ENCODE measurements at places on chromosomes 12 and 14.

DNA sequence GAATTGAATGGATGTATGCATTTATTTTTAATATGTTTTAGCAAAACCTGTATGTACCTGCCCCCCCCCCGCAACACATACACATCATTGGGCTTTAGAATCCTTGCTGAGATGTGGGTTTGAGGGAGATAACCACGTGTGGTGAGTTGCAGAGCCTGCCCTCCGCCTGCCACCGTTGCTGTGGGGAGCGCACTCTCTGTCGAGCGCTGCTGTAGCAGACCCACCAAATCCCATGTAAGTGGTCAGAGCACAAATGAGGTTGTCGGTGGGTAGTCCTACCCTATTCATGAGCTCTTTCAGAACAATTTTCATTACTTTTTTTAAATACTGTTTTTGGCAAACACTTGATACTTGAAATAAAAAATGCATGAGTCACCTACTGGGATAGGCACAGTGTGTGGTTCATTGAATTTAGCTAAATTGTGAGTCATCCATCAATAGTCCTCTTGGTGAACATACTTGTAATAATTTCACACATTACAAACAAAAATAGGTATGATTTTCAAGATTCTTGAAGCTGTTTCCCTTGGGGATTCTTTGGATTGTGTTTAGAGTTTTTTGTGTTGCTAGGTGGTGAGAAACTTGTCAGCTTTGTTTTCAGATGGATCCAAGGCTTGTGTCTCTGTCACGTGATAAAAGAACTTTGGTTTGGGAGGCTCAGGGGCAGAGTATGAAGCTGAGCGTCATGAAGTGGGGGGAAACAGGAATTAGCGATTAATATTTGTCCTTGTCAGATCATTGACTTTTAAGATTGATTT is 107.6 kb downstream of the PTCSC3 start:
- no peak for DNase-seq

DNA sequence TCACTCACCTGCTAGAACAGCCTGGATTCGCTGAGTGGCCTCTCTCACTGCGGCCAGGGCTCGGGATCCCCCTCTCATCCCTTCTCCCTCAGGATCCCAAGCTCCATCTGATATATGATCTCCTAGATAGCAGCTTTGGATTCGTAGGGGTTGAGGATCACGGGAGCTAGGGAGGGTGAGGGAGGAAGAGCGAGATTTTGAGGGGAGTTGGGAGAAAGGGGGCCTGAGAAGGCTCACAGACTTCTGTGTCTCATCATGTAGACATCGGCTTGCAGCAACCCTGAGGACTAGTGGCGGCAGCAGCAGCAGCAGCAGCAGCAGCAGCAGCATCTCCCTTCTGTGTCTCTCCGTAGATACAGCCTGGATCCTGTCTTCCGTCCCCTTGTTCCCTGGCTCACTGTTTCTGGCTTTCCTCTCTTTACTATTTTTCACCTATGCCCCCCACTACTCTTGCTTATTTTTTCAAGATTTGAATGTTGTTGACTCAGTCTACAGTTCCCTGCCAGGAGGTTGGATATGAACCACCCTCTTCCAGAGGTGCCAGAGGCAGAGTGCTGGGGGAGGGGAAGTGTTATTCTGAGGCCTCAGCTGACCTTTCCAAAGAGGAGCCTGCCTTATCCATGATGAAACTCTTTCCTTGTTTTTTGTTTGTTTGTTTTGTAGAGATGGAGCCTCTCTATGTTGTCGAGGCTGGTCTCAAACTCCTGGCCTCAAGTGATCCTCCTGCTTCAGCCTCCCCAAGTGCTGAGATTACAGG is at the start of gene CIROP:
Gene CIROP, minus strand, starts transcription at position 399 of the 757 bp plus-strand sequence. Its CDS starts 69 bp downstream, at position 330.
- DNase-seq: no peak

GRCh38 chr12:113208041-113208934 is 13.0 kb upstream of the TPCN1 start:
- no peak for DNase-seq

DNA sequence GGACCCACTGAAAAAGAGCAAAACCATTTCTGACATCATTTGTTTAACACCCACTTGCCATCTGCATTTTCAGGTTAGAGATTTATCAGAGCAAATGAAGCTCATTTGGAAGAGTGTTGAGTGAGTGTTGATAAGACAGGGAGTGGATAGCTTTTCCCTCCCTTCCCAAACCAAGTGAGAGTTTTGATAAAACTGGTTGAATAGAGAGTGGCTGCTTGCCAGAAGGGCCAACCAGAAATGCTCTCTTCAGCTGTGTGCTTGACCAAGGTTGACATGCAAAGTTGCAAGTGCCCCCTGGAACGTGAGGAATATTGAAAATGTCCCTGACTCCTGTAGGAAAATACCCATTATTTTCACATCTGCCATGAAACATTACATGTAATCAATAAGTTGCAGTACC is 1487.0 kb upstream of the FLRT2 start:
- DNase-seq: no peak

DNA sequence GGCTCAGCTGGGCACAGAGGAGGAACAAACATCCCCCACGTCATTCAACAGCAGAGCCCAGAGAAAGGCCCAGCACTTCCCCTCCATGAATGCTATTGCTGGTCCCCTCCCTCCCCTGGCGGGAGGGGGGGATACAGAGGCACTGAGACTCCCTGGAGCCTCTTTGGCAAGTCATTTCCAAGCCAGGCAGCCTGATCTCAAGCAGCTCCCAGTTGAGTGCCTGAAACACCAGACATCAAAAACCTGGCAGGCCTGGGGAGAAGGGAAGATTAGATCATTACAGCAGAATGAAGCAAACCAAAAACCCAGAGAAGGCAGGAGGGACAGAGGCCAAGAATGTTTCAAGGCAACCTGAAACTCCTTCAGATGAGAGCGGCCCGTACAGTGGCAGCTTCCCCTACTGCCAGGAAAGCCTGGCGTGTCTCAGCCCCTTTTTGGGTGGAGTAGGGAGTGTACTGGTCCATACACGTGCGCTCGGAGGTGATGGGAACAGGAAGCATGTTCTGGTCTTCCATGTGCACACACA is 92.1 kb downstream of the LRRC74A start:
- DNase-seq: no peak

DNA sequence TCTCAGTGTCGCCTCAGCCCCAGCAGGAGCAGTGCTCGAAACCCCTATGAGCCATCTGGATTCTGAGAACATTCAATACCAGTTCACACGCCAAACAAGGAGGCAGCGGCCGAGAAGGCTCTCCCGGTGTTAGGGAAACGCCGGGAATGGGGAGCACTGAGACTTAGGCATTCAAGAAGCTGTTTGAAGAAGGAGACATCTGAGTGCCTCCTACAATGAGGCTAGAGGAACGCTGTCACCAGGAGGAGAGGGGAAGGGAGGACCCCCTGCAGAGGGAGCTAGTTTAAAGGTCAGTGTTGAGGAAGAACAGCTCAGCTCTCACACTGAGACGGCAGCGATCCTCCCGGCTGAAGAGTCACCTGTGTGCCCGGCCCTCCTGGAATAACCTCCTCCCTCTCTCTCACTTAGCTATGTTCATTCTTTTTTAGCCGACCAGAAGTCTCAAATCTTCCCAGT is 69.9 kb downstream of the SERPINA3 start:
- DNase-seq: no peak

DNA sequence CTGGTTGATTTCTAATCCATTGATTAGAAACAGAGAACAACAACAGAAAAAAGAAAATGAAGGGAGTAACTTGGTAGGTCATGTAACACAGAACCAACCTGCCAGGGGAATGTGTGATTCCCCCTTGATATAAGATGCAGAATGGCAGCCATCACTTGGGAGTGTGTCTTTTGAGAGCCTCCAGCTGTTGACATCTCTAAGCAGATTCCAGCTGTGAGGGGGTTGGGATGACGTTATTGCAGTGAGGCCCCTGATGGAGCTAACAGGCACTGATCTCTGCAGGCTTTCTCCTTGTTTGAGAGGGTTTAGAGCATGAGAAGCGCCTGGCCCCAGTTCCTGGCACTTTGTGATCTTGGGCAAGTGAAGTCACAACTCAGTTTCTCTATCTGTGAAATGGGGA is 124.9 kb downstream of the PELI2 start:
- no peak for DNase-seq

DNA sequence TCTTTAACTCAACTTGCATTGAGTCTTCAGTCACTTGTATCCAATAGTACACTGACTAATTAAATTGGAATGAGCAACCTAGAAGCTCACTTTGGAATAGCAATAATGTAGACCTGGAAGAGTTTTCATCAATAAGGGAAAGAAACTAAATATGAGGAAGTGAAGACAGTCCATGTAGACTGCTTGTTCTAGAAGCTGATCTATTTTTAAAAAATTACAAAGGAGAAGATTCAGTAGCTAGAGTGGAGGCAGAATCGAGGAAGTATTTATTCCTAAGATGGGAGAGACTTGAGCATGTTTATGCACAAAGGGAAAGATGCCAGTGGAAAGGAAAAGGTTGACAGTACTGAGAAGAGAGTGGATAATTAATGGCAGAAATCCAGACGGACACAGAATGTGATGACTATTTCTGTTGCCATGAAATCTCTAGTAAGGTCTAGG is 156.3 kb upstream of the PDE3A start:
- no peak for DNase-seq

DNA sequence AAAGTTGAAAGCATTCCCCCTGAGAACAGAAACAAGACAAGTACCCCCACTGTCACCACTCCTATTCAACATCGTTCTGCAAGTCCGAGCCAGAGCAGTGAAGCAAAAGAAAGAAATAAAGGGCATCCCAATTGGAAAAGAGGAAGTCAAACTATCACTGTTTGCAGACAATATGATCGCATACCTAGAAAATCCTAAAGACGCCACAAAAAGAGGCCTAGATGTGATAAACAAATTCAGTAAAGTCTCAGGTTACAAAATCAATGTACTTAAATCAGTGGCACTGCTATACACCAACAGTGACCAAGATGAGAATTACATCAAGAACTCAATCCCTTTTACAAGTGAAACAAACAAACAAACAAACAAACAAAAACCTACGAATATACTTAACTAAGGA is 87.7 kb upstream of the COCH start:
- no peak for DNase-seq

DNA sequence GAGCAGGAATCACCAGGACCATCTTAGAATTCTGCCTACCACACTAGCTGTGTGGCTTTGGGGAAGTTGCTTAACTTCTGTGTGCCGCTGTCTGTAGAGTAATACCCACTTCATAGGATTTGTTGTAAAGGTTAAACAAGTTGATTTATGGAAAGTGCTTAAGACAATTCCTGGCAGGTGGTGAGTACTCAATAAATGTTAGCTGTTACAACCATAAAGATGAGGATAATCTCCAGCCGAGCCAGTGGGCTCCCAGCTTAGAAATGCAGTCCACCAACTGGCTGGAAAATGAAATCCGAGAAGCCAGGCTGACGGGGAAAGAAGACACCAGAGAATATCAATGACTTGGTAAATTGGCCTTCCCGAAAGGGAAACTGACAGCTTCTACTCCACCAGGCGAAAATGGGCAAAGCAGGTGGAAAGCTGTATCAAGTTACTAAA is 173.5 kb downstream of the CHST11 start:
- DNase-seq: no peak

DNA sequence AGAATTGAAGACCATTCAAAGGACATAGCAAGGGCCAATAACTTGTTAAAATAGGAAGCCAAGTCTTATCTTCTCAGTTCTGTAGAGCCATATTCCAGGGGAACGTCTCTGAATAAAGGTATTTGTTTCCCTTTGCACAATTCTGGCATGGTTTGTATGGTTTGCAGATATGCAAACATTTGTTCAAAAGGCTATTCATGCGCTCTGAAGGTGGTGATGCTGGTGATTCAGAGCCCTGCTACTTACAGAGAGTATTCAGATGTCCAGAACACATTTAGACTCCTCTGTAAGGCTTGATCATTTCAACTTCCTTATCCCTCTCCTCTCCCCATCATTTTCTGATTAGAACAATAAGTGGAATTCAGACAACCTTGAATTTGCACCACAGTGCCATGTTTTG is 35.9 kb downstream of the SLC4A8 start:
- no peak for DNase-seq

DNA sequence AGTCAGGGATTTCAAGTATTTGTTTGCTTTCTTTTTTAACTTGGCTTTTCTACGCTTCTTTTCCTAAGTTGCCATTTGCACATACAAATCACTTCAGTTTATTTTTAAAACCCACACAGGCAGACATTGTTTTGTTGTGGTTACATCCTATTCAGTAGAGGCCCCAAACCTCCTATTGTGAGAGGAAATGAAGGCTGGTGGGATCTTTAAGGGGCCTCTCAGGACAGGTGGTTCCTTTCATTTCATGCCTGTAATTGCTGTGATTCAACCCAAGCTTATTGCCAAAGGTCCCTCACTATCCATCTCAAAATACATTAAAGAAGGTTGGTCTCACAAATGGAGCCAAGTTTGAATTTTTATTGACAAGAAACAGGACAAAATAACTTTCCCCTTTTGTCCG is 257.1 kb downstream of the ADAMTS20 start:
- no peak for DNase-seq

DNA sequence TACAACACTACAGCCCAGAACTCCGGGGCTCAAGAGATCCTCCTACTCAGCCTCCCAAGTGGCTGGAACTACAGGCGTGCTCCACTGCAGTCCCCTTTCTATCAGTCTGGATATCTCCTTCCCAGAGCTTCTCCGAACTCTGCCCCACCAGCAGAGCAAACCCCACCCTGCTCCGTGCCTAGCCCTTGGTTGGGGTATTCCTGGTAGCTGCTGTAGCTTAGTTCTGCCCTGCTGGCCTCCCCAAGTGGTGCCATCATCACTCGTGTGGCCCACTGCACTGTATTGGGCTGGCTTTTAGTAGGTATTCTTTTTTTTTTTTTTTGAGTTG is 9.5 kb downstream of the HSP90AA1 start:
- DNase-seq: no peak

DNA sequence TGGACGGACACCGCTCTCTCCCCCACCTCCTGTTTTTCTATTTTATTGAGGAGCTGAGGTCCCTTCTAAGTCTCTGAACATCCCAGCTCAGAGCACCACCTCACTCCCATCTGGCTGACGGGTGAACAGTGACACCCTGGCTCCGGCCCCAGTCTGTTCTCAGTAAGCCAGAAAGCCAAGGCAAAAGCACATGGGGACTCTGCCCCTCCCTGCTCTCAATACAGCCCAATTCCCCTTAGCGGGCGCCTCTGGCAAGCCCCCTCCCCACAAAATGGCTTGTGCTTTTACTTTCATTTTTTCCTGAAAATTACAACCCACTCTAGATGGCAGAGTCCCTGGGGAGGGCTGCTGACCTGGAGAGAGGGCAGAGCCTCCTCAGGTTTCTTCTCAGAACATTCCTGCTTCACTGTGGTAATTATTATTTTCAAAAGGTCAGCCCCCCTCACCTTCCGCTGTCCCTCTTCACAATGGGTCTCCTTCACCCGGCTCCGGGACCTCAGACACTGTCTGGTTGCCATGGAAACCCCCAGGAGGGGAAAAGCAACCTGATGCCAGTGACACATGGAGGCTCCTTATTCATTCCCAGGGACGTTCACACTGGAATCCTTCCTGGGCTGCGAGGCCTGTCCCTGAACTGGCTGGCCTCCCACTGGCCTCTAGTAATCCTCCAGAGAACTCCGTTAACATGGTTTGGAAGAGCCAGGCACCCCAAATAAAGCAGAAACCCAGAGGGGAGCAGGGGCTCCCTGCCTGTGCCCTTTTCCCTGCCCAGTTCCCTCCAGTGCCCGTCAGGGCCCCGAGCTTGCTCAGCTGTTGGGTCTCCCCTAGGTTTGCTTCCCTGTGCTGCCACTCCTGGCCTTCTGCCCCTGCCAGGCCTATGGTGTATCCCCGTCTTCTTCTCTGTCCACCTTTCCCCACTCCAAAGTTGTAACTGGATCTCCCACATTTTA is 15.9 kb downstream of the COL2A1 start:
- DNase-seq: no peak

GRCh38 chr12:31444736-31445135 is 118.8 kb upstream of the SINHCAF start:
- DNase-seq: no peak

Measured in stimulated activated CD4-positive, alpha-beta T cell treated with anti-CD3 and anti-CD28 coated beads, TNF-alpha, amount 100 ng/mL, for 1 hour (primary cell).